ENCODE measurements at places on chromosomes 4 and X.

DNA sequence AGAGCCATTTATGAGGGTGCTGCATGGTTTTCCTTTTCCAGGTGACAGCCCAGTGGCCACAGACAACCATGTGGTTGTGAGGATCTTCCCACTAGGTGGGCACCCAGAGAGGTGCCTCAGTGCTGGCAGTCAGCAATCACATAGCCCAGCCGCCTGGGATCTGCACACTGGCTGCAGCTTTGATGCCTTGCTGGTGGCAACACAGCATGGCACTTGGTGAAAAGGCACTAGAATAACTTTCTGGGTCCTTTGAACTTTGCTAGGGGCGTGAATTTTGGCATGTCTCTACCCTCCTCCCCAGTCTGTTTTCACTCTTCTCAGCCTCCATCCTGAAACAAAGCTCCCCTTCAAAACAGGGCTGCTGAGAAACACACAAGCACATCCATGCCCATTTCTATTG, 108.8 kb upstream of the RPL34 start:
- no peak for DNase-seq

DNA sequence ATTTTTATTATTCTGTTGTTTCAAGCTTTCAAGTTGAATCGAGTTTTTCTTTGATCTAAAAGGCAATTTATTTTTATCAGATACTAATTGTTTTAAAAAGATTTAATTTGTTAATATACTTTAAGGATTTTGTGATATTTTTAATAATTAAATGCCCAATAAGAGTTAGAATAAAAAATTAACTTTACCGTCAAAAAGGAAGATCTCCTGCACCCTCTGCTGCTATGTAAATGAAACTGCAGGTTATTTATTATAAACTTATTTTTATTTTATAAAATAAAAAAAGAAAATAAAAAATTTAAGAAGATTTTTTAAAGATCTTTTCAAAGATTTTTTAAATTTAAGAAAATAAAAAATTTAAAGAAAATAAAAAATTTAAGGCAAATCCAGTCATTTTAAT, 166.1 kb downstream of the CCSER1 start:
- DNase-seq = no peak

DNA sequence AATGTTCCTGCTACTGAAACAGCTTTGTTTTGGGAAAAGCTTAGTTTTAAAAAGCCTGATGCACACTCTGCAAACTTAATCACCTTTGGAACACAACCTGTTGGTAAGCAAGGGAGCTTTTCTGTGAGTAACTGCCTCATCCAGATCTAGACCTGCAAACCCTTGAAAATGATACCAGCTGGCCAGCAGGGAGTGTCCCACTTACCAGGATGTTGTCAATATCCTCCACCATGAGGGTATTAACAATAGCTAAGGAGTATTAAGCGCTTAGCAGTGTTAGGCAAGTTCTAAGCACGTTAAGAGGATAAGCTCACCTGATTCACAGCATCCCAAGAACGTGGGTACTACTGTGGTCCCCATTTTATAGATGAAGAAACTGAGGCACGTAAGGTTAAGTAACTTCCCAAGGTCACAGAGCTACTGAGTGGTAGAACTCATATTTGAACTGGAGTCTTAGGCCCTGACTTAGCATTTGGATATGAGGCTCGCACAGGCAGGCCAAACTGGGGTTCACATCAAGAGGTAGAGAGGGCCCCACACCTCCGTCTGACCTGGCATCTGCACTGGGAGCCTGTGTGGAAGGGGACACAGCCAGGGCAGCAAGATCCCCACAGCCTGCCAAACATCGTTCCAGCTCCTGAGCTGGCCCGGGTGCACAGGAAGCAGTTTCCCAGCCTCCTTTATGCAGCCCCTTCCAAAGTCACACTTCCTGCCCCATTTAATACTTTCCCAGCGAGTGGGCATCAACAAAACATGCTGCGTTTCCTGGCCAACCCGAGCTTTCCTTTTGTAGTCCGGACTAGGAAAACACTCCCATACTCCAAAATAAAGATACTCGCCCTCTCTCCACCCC, 32.7 kb downstream of the IRF2 start:
- no peak for DNase-seq

DNA sequence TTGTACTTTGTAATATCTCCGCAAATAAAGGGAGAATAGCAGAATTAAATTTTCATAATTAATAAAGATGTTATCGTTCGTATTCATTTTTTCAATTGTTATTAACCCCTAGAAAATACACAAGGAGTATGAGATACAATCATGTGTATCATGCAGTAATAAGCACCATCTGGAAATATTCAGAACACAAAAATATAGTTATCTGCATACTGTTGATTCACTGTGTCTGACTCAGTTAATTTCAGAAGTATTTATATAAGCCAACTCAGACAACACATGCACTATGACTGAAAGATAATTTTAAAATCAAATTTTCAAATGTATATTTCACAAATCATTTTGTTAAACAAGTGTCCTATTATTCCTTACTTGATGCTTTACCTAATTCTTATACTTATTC, 1954.8 kb downstream of the ARAP2 start:
- peak; percentile 7 for DNase-seq

DNA sequence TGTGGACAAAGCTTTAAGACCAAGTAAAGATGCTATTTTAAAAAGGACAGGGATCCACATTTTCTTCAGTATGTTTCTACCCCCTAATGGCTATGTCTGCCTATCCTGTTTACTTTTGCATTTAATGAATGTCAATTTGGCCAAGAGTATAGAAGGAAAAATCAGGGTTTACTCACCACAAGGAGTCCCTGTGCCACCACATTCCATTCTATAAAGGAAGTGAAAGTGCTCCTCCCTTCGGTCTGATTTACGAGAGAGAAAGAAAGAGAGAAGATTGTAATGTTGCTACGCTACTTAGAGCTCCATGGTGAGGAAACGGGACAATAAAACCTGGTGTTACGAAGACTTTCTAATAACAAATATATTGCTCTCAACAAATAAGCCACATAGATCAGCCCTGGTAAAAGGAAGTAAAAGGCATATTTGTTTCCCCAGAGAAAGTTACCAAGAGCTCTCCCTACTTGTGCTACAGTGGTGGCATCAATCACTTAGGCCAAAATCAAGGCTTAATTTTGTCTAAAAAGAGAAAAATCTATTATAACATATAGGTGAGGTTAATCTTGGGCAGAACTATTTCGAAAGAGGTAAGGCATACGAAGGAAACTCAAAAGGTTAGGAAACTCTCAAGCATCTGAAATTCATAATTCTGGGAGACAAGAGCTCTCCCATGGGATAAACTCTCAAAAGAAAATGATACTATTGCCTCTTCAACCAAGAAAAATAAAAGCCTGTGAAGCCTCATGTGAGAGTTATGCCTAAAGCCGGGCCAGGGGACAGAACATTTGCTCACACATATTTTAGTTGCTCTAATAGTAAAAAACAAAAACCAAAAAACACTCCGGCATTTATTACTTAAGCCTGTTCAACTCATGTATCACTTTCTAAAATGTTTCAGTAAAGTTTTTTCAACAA, 29.5 kb downstream of the TAPT1 start:
- DNase-seq = peak; percentile 45

GRCh38 chr4:176272799-176273198, 3.8 kb upstream of the ASB5 start:
- no peak for DNase-seq

DNA sequence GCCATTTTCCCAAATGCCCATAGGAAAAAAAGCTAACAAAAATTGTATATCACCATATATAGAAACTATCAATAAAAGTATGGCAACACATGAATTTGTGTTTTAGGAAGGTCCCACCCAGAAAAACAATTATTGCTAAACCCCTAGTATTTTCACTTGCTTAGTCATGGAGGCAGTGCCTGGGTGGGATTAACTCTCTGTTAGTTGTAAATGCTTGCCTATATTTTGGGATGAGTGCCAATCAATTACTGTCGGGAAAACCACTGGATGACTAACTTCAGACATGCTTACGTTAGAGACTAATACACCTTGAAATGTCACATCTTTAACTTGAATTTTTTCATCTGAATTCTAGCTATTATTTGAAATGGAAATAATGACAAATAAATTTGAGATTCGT, 33.9 kb downstream of the TMPRSS11A start:
- no peak for DNase-seq

GRCh38 chr4:108272986-108273385, 104.3 kb upstream of the LEF1 start:
- DNase-seq = no peak

All from AG09309 (cell line).